ENCODE measurements at places on chromosomes 4 and X.
A peak's percentile ranks its signal among the peaks of the same experiment; 100 is the strongest.

- DNase-seq = no peak
Measured at GRCh38 chrX:37315511-37316248, 33.5 kb upstream of the PRRG1 start.

DNA sequence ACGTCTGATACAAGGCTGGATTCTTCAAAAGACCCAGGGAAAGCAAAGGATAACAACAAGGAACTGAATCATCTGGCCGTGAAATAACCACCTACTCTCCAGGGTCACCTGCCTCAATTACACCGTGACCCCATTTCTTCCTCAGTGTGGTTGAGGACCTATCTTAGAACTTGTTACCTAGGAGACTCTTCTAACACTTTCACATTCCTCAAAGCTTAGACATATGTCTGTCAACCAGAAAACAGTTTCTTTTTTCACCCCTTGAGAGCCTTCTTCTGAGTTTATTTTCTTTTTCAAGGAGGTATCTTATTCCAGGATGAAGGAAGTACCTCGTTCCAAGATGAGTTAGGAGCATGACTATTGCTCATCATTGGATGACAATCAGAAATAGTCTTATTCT lies 337.8 kb downstream of the ARHGAP24 start:
- DNase-seq = no peak

GRCh38 chr4:83022724-83023450 lies 12.1 kb upstream of the COPS4 start:
- DNase-seq = peak; percentile 33

DNA sequence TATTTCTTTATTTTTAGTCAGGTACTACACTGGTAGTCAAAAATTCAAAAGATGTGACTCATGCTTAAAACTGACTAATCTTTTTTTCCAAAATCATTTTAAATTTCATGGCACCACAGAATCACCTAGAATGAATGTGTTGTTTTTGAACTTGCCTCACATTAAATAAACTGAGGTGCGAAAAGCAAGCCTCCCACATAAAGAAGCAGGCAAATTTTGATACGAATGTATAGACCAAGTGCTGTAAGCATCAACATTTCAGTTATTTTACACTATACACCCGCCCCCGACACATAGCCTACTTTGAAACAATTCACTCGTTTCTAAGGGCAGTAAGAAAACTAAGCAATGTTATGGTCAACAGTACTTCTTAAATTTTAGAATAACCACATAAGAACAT lies 94.3 kb downstream of the MRPL1 start:
- DNase-seq = no peak

GRCh38 chr4:37803348-37803973 lies 23.0 kb upstream of the PGM2 start:
- DNase-seq = peak; percentile 61

GRCh38 chrX:23783589-23784469 lies 856 bp downstream of the SAT1 start:
- DNase-seq = no peak

DNA sequence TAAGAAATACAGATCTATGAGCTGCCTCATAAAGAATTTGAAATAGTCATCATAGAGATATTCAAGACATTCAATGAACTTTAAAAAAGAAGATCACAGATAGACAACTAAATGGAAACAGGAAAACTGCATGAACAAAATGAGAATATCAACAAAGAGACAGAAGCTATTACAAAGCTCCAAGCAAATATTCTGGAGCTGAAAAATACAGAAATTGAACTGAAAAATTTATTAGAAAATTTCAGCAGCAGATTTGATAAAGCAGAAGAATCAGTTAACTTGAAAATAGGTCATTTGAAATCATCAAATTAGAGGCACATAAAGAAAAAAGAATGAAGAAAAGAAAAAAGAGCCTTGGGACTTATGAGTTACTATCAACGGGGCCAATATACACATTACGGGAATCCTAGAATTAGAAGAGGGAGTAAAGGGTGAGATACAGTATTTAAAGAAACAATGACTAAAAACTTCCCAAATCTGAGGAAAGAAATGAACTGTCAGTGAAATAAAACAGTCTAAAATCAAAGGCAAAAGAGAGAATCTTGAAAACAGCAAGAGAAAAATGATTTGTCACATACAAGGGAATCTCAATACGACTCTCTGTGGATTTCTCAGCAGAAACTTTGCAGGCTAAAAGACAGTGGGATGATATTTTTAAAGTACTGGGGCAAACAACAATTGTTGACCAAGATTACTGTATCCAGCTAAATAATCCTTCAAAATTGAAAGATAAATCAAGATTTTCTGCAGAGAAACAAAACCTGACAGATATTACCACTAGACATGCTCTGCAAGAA lies 641.6 kb downstream of the ANKRD50 start:
- DNase-seq = no peak

GRCh38 chr4:41409594-41409895 lies 128.4 kb upstream of the LIMCH1 start:
- DNase-seq = no peak

DNA sequence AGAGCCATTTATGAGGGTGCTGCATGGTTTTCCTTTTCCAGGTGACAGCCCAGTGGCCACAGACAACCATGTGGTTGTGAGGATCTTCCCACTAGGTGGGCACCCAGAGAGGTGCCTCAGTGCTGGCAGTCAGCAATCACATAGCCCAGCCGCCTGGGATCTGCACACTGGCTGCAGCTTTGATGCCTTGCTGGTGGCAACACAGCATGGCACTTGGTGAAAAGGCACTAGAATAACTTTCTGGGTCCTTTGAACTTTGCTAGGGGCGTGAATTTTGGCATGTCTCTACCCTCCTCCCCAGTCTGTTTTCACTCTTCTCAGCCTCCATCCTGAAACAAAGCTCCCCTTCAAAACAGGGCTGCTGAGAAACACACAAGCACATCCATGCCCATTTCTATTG lies 108.8 kb upstream of the RPL34 start:
- DNase-seq = no peak

GRCh38 chrX:18973527-18974192 lies 10.3 kb downstream of the PHKA2 start:
- peak; percentile 23 for DNase-seq

DNA sequence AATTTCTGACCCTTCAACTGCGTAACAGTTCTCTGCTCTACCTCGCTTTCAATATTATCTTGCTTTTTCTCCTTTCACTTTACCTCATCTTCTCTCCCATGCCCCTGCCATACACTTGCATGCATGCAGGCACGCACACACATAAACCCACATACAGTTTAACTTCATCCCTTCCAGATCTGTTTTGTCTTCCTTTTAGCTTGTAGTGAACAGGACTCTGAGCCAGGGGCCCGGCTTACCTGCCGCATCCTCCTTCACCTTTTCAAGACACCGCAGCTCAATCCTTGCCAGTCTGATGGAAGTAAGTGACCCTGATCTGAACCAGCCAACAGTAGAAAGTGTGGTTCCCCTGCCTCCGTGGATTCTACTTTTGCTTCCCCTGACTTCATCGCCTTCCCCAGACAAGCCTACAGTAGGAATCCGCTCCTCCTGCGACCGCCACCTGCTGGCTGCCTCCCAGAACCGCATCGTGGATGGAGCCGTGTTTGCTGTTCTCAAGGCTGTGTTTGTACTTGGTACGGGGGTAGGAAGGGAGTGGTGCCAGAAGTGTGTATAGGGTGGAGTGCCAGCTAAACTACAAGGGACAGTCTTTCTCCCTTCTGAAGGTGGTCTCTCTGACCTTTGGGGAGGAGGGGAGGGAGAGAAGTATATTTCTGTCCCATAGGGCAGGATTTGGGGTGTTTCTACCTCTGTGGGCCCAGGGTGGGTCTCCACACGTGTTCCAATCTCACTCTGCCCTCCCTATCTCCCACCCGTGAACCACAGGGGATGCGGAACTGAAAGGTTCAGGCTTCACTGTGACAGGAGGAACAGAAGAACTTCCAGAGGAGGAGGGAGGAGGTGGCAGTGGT lies 10.7 kb downstream of the MED12 start:
- DNase-seq = peak; percentile 68

DNA sequence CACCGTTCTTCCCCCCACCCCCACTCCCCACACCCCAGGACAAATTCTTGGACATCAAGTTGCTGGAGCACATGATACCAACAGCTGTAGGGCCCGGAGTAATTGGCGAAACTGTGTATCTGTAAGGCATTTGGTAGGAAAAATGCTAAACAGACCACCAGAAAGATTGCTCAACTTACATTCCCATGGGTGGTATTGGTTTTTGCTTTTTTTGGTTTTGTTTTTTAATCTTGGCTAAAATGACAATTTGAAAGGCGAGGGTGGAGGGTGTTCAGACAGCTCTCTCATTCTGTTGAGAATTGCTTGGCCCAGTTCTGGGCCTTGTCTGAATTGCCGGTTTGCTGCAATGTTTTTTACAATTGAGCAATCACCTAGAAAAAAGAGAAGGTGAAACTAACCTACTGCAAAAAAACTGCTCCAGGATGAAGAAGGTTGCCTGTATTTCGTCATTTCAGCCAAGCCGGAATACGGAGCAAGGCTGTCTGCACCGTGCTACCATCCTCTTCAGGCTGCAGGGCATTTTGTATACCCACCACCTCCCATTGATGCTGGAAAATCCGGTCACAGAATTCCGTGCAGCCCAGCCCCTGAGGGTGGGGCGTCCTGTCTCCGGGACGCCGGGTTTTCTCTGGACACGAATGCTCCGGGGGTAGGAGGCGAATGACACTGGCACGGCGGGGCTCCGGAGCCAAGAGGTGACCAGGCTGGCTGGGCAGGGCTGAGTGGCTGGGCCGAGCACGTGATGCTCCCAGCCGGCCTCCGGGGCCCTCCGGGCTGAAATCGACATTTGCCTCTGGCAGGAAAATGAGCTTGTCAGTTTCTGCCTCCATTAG lies at the start of gene CLCN4:
CLCN4 (plus strand) TSS at position 777 of the 833 bp plus-strand sequence. CDS start 28,058 bp downstream, outside the sequence.
- peak; percentile 76 for DNase-seq

DNA sequence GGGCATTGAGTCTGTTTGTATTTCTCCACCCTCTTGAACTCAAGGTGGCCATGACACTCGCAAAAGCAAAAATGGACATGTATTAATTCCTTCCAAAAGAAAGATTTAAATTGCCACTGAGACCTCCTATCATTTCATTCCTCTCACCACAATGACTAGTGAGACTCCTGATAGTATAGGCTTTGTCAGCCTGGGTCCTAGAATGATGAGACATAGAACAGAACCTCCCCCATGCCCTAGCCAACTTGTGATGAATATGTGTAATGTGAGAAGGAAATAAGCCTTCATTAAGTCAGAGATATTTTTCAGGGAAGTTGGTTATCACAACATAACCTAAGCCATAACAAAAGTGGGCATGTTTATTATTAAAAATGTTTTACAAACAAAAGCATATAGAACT lies 62.5 kb downstream of the ASB9 start:
- DNase-seq = no peak

DNA sequence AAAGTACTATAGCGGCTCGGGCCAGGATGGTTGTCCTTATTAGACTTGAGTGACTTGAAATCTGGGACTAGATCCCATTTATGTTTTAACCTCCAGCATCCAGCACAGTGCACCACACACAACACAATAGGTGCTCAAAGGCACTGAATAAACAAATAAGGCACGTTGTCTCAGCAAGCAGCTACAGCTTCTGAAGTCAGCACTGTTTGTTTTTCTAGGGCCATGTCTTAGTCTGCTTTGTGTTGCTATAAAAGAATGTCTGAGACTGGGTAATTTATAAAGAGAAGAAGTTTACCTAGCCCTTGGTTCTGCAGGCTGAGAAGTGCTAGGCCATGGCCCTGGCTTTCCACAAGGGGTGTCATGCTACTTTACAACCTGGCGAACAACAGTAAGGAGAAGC lies 102.1 kb upstream of the LNX1 start:
- no peak for DNase-seq

- DNase-seq = no peak
Measured at GRCh38 chr4:67571975-67572374, 13.4 kb downstream of the STAP1 start.

DNA sequence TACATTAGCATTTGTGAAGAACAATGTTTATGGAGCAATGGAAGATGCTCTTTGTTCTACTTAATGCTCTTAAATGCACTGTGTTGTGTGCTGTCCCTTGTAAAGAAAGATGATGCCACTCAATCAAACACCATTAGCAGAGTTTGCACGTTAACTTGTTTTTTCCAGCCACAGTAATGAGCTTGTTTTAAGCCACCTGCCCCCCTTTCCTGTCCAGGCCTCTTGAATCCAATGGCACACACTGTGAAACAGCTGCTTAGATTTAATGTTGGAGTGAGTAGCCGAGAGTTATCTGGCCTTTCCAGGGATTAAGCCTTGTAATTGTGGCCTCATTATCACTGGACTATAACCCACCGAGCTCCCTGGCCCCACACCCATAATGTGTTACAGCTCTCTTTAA lies 86.0 kb downstream of the PAK3 start:
- DNase-seq = no peak

All from cardiac muscle cell (in vitro differentiated cells and primary cell).